ENCODE measurements at places on chromosomes 5 and 9.

DNA sequence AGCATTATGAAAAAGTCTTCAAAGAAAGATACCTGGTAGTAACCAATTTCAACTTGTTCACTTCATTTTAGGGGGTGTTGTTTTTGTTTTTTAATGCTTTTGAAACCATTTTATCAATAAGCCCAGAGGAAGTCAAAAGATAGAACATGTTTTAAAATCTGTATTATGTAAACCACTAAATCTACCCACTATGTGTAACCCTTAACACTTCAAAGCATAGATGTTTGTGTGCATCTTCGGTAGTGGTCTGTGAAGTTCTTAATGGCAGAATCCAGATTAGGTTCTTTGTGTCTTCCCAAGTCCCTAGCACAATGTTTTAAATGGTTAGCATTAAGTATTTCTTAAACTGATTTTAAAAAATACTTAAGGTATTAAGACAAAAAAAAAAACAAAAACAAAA is 6.3 kb downstream of the PLAA start:
- H3K27me3 ChIP-seq, result no peaks in the 10 kb centered on the region
- H3K36me3 ChIP-seq, result no peaks in the 10 kb centered on the region
- no peak for DNase-seq
- H3K27ac ChIP-seq, result no peak overlapping the region

- H3K36me3 ChIP-seq, result no peaks in the 10 kb centered on the region
- no peak for DNase-seq
- H3K4me3 ChIP-seq, result no peak overlapping the region
- no peak overlapping the region for H3K27ac ChIP-seq
- H3K27me3 ChIP-seq, result no peaks in the 10 kb centered on the region
Measured at GRCh38 chr5:160837211-160837610, 14.8 kb downstream of the ATP10B start.

GRCh38 chr9:37550781-37551180 is 25.4 kb downstream of the FBXO10 start:
- H3K4me1 ChIP-seq, result no peaks in the 10 kb centered on the region
- no peaks in the 10 kb centered on the region for H3K27me3 ChIP-seq
- H3K36me3 ChIP-seq, result peaks cover 3% of the 10 kb centered on the region
- peak; percentile 22 for DNase-seq
- no peak overlapping the region for H3K27ac ChIP-seq

- H3K36me3 ChIP-seq, result peaks cover 9% of the 10 kb centered on the region
- DNase-seq, result no peak
- H3K27me3 ChIP-seq, result no peaks in the 10 kb centered on the region
- H3K4me1 ChIP-seq, result peaks cover 2% of the 10 kb centered on the region
- H3K4me3 ChIP-seq, result no peak overlapping the region
Measured at GRCh38 chr9:92094655-92095054, 20.6 kb downstream of the SPTLC1 start.

GRCh38 chr5:159353661-159354252 is 23.5 kb upstream of the IL12B start:
- H3K4me1 ChIP-seq, result no peaks in the 10 kb centered on the region
- DNase-seq, result no peak
- H3K27me3 ChIP-seq, result no peaks in the 10 kb centered on the region
- no peak overlapping the region for H3K27ac ChIP-seq
- no peak overlapping the region for H3K4me3 ChIP-seq

DNA sequence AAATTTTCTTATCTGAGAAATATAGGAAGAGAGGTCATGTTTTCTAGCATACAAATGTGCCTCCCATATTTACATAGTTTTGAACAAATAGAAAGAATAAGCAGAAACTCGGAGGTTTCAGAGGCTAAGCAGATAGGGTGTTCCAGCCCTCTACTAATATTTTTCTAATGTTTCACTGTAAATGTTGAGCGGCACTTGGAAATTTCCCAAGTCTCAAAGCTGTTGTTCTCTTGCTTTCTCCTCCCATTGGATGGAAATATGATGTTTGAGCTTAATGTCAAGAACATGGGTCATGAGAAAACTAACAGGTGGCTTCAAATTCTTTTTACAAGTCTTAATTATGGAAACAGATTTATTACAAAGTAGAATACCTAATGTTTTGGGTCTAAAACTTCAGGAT is 5.1 kb downstream of the SPINK1 start:
- H3K27ac ChIP-seq, result no peak overlapping the region
- peak; percentile 49 for DNase-seq

DNA sequence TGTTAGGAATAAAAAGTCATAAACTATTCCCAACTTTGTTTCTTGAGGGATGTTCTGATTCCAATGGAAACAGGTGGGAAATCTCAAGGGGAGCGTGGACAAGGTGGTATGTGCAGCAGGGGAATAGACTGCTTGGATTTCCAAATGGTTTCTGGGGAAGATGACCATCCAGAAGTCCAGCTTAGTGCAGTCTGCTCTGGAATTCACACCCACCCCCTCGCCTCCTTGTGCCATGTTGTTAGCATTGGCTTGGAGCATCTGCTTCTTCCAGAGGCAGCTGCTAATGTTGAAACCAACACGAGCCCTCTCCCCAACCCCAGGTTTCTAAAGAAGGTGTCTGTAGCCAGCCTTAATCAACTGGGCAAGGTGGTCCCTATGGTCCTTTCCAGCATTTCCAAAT is 90.9 kb downstream of the PDE6A start:
- H3K4me1 ChIP-seq, result peaks cover 5% of the 10 kb centered on the region
- no peak for DNase-seq
- H3K27ac ChIP-seq, result no peak overlapping the region
- no peaks in the 10 kb centered on the region for H3K36me3 ChIP-seq
- H3K4me3 ChIP-seq, result no peak overlapping the region

DNA sequence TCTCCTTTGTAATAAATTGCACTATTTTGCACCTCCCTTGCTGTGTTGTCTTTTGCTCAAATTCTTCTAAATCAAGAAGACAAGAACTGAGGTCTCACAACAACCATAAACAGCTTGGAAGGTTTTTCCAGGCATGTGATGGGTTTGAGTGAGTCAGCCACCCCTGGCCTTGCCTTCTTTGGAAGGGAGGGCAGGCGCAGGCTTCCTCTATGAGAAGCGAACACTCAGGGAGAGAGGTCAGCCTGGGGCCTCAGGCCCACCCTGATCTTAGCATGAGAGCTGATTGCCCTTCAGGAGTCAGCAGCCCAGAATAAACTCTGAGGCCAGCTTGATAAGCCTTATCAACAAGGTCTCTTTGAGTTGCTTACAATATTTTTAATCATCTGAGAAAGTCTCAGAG is 31.6 kb downstream of the S1PR3 start:
- H3K4me1 ChIP-seq, result peaks cover 9% of the 10 kb centered on the region
- no peak overlapping the region for H3K4me3 ChIP-seq
- peak; percentile 75 for DNase-seq
- H3K27ac ChIP-seq, result no peak overlapping the region
- no peaks in the 10 kb centered on the region for H3K36me3 ChIP-seq
- no peaks in the 10 kb centered on the region for H3K27me3 ChIP-seq

GRCh38 chr9:8570776-8571175 is 771.2 kb upstream of the DMAC1 start:
- H3K27ac ChIP-seq, result no peak overlapping the region
- H3K4me3 ChIP-seq, result no peak overlapping the region
- H3K27me3 ChIP-seq, result no peaks in the 10 kb centered on the region
- H3K4me1 ChIP-seq, result no peaks in the 10 kb centered on the region
- H3K36me3 ChIP-seq, result no peaks in the 10 kb centered on the region

DNA sequence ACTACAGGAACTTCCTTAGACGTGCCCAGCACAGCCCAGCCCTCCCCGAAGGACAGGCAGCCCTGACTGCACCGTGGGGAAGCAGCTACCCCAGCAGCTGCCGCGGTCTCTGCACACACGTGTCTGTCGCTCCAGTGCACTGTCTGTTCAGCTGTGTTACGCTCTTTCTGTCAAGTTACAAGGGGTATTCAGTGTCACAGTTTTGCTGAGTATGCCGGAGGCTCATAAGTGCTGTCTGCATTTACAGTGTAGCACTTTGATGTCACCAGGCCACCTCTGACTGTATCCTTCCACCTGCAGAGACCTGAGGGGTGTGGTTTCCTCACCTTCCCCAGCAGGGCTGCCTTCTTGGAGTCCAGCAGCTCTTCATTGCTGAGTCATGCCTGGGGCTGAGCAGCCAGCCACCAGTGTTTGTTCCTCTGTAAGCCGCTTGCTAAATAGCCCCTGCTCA is 126.8 kb downstream of the EHMT1 start:
- DNase-seq, result peak; percentile 70
- H3K4me1 ChIP-seq, result peaks cover 21% of the 10 kb centered on the region
- no peaks in the 10 kb centered on the region for H3K27me3 ChIP-seq
- H3K36me3 ChIP-seq, result peaks cover 37% of the 10 kb centered on the region
- H3K4me3 ChIP-seq, result no peak overlapping the region

DNA sequence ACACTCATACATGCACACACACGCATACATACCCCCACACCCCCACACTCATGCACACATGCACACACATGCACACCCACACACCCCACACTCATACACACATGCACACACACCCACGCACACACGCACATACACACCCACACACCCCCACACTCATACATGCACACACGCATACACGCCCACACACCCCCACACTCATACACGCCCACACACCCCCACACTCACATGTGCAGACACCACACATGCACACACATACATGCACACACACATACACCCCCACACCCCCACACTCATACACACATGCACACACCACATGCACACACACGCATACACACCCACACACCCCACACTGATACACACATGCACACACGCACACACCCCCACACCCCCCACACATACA is 118.3 kb downstream of the COL5A1 start:
- no peak for DNase-seq
- H3K27ac ChIP-seq, result no peak overlapping the region
- H3K4me3 ChIP-seq, result no peak overlapping the region
- no peaks in the 10 kb centered on the region for H3K27me3 ChIP-seq
- H3K4me1 ChIP-seq, result peaks cover 37% of the 10 kb centered on the region

- no peaks in the 10 kb centered on the region for H3K27me3 ChIP-seq
- no peak for DNase-seq
- no peaks in the 10 kb centered on the region for H3K4me1 ChIP-seq
- H3K27ac ChIP-seq, result no peak overlapping the region
- H3K4me3 ChIP-seq, result no peak overlapping the region
Measured at GRCh38 chr9:29203244-29203930, 1630.1 kb upstream of the C9orf72 start.

- H3K27me3 ChIP-seq, result no peaks in the 10 kb centered on the region
- no peak overlapping the region for H3K4me3 ChIP-seq
- DNase-seq, result no peak
- H3K36me3 ChIP-seq, result no peaks in the 10 kb centered on the region
Measured at GRCh38 chr5:113252066-113252465, 182.7 kb downstream of the TSSK1B start.

DNA sequence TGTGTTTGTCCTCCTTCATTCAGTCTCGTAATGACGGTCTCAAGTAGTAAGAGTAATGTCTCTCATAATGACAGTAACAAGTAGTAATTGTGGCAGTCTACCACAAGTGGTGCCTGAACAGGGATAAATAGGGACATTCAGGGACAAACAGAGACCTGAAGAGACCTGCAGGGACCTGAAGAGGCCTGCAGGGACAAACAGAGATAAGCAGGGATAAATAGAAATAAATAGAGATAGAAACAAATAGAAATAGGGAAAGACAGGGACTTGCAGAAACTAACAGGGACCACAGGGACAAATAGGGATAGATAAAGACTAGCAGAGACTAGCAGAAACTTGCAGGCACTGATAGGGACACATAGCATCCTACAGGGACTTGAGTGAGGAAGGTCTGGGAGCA is 7.9 kb downstream of the UGT3A2 start:
- no peaks in the 10 kb centered on the region for H3K36me3 ChIP-seq
- H3K4me1 ChIP-seq, result no peaks in the 10 kb centered on the region
- H3K27me3 ChIP-seq, result no peaks in the 10 kb centered on the region
- no peak for DNase-seq
- H3K4me3 ChIP-seq, result no peak overlapping the region

- peaks cover 19% of the 10 kb centered on the region for H3K4me1 ChIP-seq
- H3K27ac ChIP-seq, result no peak overlapping the region
- no peak for DNase-seq
- H3K4me3 ChIP-seq, result no peak overlapping the region
- no peaks in the 10 kb centered on the region for H3K36me3 ChIP-seq
- H3K27me3 ChIP-seq, result no peaks in the 10 kb centered on the region
Measured at GRCh38 chr5:1962619-1963355, 80.1 kb upstream of the IRX4 start.

DNA sequence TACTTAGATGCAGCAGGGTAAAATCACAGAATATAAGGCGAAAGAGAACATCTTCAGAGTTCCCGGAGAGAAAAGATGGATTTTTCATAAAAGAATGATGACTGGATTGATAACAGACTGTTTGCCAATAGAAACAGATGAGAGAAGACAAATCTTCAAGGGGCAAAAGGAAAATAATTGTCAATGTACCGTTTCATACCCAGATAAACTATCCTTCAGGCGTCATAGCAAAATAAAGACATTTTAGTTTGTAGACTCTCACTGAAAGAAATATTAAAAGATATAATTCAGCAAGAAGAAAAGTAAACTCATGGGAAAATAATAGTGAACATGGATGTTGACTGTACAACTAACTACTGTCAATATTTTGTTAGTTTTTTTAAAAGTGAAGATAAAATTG is 174.2 kb downstream of the CRB2 start:
- DNase-seq, result no peak
- no peak overlapping the region for H3K4me3 ChIP-seq
- no peaks in the 10 kb centered on the region for H3K36me3 ChIP-seq
- no peak overlapping the region for H3K27ac ChIP-seq
- no peaks in the 10 kb centered on the region for H3K4me1 ChIP-seq

DNA sequence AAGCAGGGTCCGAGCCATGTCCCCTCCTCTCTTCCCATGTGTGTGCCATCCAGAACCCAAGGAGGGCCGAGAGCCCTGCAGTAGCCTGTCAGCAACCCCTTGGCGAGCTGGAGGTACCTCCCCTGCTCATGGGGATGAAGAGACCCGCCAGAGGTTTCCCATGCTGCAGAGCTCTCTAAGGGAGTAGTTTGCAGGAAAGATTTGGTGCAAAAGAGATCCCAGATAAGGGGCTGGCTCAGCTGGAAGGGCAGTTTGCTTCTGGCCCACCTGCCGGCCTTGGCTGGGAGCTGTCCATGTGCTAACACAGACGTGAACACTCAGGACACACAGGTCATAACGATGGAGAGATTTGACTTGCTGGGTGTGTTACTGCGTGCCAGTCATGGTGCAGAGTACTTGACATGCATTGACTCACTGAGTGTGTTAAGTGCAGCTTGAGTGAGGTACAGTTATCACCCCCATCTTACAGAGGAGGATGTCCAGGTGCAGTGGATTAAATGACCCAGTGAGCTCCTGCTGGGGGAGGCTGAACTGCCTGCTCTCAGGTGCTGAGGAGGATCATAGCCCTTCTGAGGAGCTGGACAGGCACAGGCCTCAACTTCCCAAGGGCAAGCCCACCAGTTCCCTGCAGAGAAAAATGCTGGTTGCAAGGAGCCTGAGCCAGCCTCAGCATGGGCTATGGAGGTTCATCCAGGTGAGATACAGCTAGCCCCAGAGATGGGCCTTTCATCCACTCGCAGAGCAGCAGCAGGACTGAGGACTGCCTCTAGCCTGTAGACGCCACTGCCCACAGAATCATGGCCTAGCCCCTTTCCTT is 6.3 kb upstream of the SLC25A48 start:
- H3K4me3 ChIP-seq, result no peak overlapping the region
- H3K36me3 ChIP-seq, result no peaks in the 10 kb centered on the region
- peaks cover 9% of the 10 kb centered on the region for H3K4me1 ChIP-seq
- H3K27me3 ChIP-seq, result peaks cover 37% of the 10 kb centered on the region
- H3K27ac ChIP-seq, result no peak overlapping the region

- peaks cover 2% of the 10 kb centered on the region for H3K27me3 ChIP-seq
- no peaks in the 10 kb centered on the region for H3K36me3 ChIP-seq
- DNase-seq, result no peak
- H3K4me3 ChIP-seq, result no peak overlapping the region
Measured at GRCh38 chr9:90927496-90927895, 125.9 kb downstream of the SYK start.

Data from muscle of leg (tissue), 16 donors.